ENCODE measurements at places on chromosomes 7 and 10.

DNA sequence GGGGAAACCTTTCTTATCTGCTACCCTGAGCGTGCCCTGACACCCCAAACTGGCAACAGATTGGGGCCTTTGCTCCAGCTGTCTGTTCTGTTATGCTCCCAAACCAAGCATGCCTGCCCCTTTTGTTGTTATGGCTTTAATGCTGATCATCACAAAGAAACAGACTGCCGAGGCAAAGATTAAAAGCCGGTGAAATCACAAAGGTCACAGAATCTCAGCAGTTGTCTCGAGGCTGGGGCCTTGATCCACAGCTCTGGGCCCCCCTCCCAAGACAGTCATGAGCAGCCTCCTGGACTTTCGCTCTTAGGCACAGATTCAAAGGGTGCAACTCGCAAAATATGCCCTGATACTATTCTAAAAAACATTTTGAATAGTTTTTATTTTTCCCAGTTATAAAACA, 65.6 kb downstream of the STRA8 start:
- no peak for DNase-seq

DNA sequence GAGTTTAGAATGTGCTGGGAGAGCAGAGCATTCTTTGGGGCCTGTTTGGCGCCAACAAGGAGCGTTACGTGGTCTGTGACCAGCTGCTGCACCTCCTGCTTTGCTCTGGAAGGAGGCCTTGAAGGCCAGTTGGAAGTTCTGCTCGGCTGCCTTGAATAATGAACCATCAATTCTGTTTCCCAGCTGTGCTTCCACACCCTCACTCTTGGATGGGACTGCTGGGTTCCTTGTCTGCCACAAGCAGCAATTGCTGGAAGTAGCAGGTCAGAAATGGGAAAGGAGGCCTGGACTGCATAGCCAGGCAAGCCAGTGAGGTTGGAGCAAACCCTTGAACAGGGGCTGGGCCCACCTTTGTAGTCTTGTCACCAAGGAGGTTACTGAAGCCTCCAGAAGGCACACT, 86.6 kb upstream of the INSYN2A start:
- DNase-seq: no peak

DNA sequence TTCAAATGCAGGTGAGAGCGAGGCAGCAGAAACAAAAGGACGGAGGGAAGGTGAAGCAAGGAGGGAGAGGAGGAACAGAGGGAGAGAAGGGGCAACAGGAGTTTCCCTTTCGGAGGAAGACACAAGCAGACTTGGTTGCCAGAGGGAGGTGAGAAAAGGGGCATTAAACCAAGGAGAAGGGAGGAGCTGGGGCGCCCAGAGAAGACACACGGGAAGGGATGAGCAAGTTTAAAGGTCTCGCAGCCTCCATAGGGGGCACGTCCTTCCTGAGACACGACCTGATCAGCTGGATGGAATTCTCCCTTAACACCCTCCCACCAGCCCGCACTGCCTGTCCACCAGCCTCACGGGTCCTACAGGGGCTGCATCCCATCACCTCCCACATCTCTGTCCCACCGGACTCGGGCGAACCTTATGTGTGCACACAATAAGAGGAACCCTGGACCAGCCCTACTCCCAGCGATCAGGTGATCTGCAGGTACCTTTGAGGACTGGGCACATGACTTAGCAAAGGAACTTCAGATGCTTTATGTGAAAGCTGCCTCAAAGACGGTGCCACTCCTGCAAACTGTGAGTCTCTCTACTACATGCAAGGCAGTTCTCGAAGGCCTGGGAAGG, 251.2 kb downstream of the TNS3 start:
- no peak for DNase-seq

GRCh38 chr10:68742397-68742796, 21.4 kb downstream of the CCAR1 start:
- no peak for DNase-seq

DNA sequence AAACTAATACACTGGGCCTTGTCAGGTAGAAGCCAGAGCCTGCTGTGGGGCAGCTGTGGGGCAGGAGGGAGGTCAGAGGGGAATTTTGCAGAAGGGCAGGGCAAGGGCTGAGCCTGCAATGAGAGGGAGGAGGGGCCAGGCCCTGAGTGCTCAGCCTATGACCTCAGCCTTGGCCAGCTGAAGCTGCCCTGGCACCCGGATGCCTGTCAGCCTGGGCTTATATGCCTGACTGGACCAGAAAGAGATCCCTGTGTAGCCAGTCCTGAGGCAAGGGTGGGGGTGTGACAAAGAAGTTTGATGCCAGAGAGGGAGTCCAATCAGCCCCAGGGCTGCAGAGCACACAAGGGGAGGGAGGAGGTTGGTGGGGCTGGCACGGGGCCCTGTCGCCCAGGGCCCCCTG, 22.3 kb upstream of the PRRT4 start:
- DNase-seq: no peak

DNA sequence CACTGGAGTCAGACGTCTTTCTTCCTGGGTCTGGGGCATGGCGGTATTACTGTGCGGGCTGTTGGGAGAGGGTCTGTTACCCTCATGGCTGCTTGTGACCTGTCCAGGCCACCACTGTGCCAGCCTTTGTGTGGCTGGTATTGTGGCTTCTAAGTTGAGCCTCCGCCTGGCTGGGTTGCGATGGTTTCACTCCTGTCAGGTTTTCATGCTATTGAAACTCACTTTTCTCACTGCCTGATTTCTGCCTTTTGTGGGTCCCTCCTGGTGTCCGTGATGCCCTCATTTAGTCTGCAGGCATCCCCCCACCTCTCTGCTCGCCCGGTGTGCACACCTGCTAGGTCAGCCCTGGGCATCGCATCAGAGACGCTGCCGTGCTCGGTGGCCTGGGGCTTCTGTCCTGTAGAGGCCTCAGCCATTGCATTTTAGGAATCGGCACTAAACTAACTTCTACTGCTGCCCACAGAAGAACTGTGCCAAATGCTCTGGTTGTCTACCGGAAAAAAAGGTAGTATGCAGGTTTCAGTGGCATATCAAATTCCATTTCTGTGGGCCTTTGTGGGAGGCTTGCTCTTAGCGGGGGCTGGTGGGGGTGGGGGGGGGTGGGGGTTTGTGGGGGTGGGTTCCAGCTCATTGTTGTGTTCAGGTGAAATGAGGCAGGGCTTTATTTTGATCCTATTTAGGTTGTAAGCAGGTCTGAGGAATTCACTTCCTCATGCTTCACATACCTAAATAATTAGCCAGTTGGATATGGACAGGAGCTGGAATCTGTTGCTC, 64.3 kb downstream of the MGMT start:
- DNase-seq: no peak

- no peak for DNase-seq
Measured at GRCh38 chr10:128588402-128588801, 462.2 kb upstream of the MKI67 start.

- no peak for DNase-seq
Measured at GRCh38 chr10:13503745-13504463, 24.9 kb downstream of the BEND7 start.

DNA sequence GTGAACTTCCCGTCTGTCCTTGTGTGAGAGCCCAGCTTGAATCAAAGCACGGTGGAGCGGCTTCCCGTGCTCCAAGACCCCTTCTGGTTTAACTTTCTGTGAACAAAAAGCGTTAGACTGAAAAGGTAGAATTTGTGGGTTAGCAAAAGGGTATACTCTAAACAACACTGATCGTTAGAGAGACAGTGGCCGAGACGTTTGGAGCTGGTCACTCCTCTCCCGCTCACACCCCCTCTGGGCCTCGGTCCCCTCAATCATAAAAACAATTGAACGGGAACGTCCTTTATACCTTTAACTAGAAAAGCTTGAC, 502 bp downstream of the PRKRIP1 start:
- no peak for DNase-seq

- DNase-seq: no peak
Measured at GRCh38 chr7:32330602-32331001, 159.6 kb downstream of the LSM5 start.

- no peak for DNase-seq
Measured at GRCh38 chr10:104938031-104938430, 296.9 kb downstream of the SORCS3 start.

- DNase-seq: no peak
Measured at GRCh38 chr10:123997013-123997412, 96.4 kb downstream of the CHST15 start.

GRCh38 chr10:63103971-63104409, 29.1 kb upstream of the NRBF2 start:
- DNase-seq: no peak

DNA sequence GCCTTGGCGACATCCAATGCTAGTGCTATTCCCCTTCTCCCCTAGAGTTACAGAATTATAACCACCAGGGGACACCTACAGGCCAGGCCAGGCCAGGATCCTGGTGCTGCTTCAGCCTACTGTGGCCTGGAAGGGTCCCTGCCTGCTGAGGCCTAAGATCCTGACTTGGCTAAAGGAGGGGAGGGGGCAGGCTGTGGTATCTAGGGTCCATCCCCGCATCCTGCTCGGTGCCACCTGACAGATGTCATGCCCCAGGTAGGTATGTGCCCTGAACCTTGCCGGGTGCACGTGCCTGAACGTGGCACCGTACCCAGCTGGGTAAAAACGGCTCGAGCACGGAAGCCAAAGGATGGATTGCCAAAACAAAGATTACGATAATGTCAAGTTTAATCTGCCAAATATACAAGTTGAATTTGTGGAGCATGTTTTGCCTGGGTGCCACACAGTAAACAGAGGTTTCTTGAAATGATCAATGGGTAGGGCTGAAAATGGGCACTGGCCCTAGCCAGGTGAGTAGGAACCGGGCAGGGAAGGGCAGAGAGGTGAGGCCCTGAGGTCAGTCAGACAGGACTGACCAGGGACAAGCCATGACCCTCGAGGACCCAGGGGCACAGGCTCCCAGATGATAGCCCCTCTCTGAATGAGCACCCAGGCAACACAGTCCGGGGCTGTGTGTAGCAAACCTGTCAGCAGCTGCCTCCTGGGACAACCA, 12.6 kb downstream of the PDAP1 start:
- no peak for DNase-seq

GRCh38 chr10:129105266-129105665, 361.8 kb upstream of the MGMT start:
- DNase-seq: no peak

DNA sequence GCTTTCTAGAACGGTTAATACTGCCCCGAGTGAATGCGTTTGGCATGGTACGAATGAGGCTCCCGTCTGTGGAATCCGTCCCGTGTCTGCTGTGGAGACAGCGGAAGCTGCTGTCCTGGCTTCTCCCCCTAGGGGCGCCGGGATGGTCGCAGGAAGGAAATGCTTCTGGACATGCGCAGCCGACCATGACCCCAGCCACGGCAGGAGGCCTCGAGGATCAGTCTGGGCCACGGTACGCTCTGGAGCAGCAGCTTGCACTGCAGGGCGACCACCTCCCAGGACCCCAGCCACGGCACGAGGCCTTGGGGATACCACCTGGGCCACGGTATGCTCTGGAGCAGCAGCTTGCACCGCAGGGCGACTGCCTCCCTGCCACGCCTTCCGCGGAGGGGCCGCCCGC, 107.9 kb downstream of the CYTH3 start:
- no peak for DNase-seq

- DNase-seq: peak; percentile 9
Measured at GRCh38 chr10:14742815-14743214, 31.9 kb downstream of the FAM107B start.

DNA sequence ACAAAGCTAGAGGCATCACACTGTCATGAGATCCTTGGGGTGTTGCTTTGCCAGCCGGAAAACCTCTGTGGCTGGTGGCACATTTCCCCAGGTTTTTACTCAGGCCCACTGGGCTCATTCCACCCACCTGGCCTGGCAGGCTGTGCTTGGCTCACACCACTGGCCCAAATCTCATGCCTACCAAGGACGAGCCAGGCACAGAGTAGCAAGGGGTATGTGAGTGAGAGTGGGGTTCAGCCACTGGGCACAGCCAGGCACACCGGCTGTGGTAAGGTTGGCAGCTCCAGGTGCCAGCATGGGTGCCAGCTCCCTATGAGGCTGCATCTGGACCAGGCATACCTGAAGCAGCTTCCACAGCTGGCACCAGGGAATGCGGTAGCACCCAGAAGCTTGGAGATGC, 21.4 kb downstream of the STEAP1 start:
- DNase-seq: no peak

GRCh38 chr10:128230401-128230800, 104.2 kb upstream of the MKI67 start:
- no peak for DNase-seq

DNA sequence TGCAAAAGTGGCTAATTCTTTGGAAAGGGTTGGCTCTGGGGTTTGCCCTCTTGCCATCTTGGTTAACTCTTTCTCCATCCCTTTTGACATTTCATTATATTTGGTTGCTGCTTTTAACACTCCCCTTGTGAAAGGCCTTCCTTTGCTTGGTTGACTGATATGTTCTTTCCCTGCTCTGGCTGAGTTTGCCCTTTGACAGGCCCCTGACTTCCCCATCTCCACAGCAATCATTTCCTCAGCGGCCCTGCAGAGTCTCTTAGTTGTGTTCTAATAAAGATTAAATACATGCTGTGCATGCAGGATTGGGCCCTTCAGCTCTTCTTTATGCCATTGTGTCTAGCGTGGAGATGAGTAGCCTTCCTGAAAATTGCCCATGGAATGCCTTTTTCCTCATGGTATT, 84.5 kb upstream of the CSTF2T start:
- DNase-seq: no peak

DNA sequence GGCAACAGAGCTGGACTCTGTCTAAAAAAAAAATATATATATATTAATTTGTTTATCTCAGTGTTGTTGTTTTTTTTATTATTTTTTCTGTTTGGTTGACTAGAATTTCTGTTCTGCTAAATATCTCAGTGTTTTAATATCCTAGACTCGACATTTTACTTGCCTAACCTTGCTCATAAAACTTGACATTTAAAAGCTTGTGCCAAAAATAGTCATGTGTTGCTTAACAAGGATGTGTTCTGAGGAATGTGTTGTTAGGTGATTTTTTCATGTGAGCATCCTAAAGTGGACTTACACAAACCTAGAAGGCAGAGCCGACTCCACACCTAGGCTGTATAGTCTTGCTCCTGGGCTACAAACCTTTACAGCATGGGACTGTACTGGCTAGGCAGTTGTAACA, 23.1 kb downstream of the NRBF2 start:
- DNase-seq: no peak

DNA sequence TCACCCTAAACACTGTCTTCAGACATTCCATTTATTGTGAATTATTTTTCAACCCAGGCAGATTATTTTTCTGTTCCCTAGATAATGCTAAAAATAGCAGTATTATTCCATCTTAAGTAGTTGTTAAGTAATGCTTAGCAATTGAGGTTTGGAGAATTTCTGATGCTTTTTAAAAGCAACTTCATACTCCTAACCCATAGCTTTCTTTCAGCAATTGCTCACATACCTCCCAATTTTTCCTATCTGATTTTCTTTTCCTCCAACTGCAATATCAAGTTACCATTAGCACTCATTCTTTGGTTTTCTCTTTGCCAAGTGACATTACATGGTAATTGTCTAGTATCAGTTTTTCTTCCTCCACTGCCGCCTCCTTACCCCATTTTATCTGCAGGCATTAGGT, 104.7 kb downstream of the GPR85 start:
- DNase-seq: no peak

GRCh38 chr10:115979576-115979975, 293.4 kb downstream of the GFRA1 start:
- DNase-seq: no peak

GRCh38 chr10:102120991-102121738, 997 bp upstream of the LDB1 start:
- DNase-seq: no peak

- no peak for DNase-seq
Measured at GRCh38 chr7:1811850-1812508, 141.9 kb downstream of the ELFN1 start.

Data from CD14-positive monocyte (primary cell).